ENCODE measurements at places on chromosomes 7 and 10. TPM values are rescaled to one million over a fixed set of nuclear protein-coding genes. Genes with fewer than 3 reads are reported as not detected.

The PLXNA4 gene
- 133 TPM for total RNA-seq

The ZNF727 gene
- total RNA-seq = 4.1 TPM

DNA sequence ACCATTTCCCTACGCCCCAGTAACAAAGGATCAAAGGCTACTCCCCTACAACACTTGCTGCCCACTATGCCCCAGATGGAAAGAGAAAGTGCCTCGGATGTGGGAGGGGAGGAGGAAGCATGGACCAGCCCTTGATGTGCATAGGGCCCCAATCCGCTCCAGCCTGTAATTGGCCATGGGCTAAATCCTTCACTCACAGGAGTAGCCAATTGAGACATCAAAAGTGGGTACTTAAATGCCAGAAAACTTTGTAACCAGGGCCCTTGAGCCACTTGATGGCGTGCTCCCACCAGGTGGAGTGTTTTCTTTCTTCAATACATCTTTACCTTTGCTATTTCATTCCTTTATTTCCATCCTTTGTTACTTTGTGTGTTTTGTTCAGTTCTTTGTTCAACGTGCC, 500.5 kb upstream of the LRRN3 start:
- DNase-seq = no peak

DNA sequence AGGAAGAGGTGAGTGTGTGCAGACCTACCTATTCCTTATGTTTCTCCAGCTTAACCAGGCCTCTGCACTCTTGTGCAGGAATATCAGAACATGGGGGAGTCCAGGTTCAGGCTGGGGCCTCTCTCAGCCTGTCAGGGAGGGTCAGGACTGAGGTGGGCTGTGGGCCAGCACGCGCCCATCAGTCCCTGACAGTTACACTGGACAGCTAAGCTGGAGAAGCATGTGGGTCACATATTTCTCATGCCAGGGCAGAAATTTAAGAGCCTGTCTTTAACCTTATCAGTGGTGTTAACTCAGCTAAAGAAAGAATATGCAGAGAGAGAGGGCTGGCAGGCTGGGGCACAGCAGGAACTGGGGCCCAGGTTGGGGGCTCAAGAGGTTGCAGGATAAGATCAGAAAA, 8.7 kb upstream of the POLD2 start:
- no peak for DNase-seq

DNA sequence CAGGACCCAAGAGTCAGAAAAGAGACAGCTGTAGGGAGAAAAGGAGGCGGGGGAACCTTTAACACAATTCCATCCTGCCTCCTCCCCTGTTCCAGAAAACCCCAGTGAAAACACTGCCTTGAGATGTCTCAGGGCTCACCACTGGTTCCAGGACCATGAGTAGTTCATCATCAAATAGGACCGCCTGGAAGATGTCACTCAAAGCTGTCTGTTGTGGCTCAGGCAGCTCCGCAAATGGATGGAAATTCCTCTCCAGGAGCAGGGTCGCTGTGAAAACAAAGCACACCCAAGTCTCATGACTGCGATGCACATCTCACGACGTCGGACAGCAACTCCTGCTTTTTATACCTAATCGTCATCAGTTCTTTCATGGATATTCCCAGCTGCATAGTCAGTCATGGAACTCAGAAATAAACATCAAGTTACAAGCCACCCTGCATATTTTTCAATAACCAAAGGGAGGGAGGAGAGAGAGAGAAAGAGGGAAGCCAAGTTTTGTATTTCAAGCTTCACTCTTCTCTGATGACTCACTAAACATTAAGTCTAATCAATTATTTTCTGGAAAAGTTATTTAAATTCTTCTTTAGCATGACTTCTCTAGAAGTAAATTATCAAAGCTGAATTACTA, 49.2 kb downstream of the GSDME start:
- DNase-seq = no peak

- DNase-seq = no peak
Measured at GRCh38 chr10:112201334-112201733, 17.8 kb upstream of the GPAM start.

- no peak for DNase-seq
Measured at GRCh38 chr10:44512431-44513022, 127.6 kb upstream of the CXCL12 start.

DNA sequence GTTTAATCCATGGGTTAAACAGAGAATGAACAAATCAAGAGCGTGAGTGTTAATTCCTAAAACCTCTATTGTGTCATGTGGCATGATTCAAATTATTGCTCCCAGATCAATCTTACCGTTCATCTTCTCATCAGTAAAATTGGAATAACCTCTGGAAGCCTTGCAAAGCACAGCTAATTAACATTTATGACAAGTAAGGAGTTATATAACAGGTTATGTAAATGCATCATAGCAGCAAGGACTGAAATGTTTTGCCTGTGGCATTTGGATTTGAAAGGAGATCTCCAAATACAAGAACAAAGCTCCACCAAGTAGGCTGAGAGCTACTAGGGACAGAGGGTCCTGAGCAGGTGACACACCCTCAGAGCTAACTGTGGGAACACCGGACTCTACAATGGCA, 502.9 kb upstream of the CELF2 start:
- DNase-seq = no peak

- DNase-seq = peak; percentile 79
Measured at GRCh38 chr7:157077021-157077420, 61.7 kb upstream of the UBE3C start.

The NKX1-2 gene
- total RNA-seq = not detected

GRCh38 chr7:2645274-2645868, 13.6 kb downstream of the TTYH3 start:
- DNase-seq = no peak

DNA sequence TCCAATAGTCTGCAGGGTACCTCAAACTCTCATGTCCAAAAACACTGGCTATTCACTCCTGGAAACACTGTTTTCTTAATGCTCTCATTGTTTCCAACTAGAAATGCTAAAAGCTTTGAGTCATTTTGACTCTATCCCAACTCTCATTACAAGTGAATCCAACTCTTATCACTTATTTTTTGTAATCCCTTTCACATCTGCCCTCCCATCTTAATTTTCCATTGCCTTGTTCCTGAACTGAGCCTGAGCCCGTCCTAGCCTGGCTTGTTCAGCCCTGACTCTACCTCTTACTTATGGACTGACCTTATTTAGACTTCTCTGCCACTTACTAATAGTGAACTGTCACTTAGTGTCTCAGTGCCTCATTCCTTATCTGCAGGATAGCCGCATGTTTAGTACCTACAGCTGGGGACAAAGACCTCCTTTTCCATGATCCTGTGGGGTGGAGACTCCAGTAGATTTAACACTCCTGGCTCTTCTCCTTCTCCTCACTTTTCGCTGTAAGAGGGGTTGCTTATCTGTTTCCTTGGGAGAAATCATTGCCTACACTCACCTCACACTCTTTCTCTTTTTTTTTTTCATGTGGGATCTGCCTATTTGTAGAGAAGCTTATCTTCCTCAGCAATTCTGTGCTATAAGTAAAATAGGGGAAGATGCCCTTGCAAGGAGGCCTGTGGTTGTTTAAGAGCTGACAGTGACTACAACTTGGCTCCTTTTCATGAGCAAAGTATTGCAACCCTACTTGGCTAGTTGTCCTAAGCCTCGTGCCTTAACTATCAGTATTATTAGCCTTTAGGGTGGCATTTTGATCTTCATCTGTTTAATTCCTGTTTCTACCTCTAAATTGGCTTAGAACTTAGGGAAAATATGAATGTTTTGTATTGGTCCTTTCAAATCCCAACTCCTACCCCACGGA, 56.4 kb downstream of the SLC16A12 start:
- no peak for DNase-seq

The FAM25C gene
- not detected for total RNA-seq

The CYP26C1 gene
- 0.22 TPM for total RNA-seq

DNA sequence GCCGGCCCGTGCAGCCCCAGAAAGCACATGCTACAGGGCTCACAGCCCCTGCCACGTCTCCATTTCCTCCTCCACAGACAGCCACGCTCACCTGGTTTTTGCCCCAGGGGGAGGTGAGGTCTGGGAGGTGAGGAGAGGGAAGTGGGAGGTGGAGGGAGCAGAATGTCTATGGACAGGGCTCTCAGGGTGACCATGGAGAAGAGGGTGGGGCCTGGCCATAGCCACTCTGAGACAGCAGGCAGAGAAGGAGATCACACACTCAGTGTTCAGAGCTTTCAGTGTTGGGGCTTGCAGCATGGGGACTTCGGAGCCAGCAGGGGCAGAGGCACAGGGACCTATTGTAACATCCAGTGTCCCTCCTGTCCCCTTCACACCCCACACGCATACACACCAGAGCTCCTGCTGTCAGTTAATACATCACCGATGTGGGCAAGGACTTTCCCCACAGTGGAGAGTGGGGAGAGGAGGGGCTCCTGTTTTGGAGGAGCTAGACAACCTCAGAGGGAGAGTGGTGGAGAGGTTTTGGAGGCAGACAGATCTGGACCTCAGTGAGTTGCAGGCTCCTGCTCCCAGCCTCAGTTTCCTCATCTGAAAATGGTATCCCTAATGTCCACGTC, 14.4 kb downstream of the WDFY4 start:
- no peak for DNase-seq

The ZNF22 gene
- 50.3 TPM for total RNA-seq

DNA sequence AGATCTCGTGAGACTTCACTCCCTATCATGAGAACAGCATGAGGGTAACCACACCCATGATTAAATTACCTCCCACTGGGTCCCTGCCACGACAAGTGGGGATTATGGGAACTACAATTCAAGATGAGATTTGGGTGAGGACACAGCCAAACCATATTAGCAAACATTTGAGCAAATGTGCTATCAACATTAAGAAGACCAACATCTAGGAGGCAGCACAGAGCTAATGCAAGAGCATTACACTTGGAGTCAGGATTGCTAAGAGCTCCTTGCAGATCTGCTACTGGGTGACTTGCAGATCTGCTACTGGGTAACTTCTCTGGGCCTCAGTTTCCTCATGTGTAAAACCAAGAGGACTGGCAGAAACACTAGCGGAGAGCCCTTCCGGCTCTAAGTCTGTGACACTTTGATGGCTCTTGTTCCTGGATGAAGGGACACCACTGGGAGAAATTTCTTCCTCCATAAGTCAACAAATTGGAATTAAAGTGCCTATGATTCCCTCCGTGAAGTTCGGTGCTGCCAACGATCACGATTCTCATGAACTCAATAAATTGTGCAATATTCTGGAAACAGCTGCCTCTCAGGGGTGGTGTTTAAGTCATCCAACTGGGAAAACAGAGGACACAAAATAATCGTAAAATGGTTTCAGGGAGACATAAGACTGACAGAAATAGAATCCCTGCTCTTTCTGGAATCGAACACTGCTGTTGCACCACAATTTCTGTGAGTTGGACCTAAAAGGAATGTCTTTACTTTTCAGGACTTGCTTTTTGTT, 115.8 kb upstream of the ITGB1 start:
- DNase-seq = no peak

GRCh38 chr10:33248638-33249037, 85.8 kb downstream of the NRP1 start:
- no peak for DNase-seq

DNA sequence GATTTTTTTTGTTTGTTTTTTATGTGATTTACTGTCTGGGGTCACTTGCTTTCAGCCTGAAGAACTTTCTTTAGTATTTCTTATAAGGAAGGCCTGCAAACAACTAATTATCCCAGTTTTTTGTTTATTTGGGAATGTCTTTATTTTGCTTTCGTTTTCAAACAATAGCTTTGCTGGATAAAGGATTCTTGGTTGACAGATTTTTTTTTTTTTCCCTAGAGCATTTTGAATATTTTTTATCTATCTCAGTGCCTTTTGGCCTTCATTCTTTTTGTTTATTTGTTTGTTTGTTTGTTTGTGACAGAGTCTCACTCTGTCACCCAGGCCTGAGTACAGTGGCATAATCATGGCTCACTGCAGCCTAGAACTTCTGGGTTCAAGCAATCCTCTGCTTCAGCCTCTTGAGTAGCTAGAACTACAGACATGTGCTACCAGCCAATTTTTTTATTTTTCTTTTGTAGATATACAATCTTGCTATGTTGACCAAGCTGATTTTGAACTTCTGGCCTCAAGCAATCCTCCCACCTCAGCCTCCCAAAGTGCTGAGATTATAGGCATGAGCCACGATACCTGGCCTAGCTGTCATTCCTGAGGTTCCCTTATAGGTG, 46.3 kb upstream of the FZD9 start:
- DNase-seq = no peak

The HDAC9 gene
- 21.7 TPM for total RNA-seq

All from mesenteric fat pad (tissue), 1 donor.